ENCODE measurements at places on chromosomes 1 and 21. TPM values are rescaled to one million over a fixed set of nuclear protein-coding genes. Genes with fewer than 3 reads are reported as not detected.

PADI3 gene
- polyA plus RNA-seq: not detected

RABGGTB gene
- polyA plus RNA-seq: 12.4 TPM

MROH9 gene
- polyA plus RNA-seq: not detected

DNA sequence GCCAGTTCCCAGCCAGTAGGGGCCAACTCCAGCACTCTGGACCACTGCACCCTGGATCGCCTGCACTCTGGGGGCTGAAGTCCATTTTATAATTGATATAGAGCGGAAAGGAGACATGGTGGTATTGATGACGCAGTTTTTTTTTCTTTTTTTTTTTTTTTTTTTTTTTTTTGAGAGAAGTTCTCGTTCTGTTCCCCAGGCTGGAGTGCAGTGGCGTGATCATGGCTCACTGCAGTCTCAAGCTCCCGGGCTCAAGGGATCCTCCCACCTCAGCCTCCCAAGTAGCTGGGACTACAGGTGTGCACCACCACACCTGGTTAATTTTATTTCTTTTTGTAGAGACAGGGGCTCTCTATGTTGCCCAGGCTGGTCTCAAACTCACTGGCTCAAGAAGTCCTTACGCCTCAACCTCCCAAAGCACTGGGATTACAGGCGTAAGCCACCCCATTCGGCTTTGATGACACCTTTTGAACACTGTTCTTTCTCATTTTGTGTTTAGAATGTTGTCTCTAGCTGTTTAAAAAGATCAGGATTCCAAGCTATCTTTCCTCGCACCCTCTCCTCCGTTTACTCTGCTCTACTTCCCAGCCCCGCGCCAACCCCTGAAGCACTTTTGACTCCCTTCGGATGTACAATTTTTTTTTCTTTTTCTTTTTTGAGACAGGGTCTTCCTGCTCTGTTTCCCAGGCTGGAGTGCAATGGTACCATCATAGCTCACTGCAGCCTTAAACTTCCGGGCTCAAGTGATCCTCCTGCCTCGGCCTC lies 960 bp downstream of the MX2 start:
- H3K27me3 ChIP-seq: no peaks in the 10 kb centered on the region
- no peaks in the 10 kb centered on the region for H3K36me3 ChIP-seq
- peak overlapping the region; percentile 100 for H3K27ac ChIP-seq
- DNase-seq: no peak
- H3K4me3 ChIP-seq: peak overlapping the region; percentile 99
- H3K4me1 ChIP-seq: peaks cover 66% of the 10 kb centered on the region

DNA sequence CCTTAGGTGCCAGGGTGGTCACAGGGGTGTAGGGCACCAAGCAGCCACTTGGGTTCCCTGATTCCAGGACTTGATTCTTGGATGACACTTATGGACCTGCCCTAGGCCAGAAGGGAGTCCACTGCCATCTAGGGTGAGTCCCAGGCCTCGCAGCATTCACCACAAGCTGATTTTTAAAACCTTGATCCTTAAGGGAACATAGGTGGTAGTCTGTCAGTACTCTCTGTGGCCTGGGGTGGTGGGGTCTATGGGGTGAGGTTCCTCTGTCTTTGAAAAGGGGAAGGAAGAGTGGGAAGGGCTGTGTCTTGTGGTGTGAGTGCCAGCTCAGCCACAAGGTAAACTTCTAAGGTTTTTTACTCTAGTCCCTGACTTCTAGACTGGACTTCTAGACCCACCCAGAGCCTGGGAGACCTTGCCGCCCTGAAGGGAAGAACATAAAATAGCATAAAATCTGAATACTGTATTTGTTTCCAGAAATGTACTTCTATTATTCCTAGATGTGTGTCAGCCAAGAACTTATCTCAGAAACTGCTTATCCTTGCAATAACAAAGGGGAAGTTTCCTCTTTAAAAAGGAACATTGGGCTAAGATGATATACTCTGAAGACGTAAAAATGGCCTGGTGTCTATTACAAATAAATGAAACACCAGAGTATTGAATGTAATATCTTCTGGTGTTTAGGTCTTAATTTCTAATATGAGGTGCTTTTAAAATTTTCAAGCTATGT lies 757.3 kb downstream of the LTN1 start:
- H3K36me3 ChIP-seq: no peaks in the 10 kb centered on the region
- H3K4me3 ChIP-seq: no peak overlapping the region
- no peak for DNase-seq
- no peaks in the 10 kb centered on the region for H3K27me3 ChIP-seq

GRCh38 chr1:111218701-111219556 lies 8.6 kb upstream of the CHI3L2 start:
- H3K27ac ChIP-seq: peak overlapping the region; percentile 97
- peaks cover 90% of the 10 kb centered on the region for H3K4me1 ChIP-seq
- no peaks in the 10 kb centered on the region for H3K36me3 ChIP-seq

GRCh38 chr1:2000850-2001249 lies 2.7 kb downstream of the CFAP74 start:
- H3K36me3 ChIP-seq: no peaks in the 10 kb centered on the region
- no peak overlapping the region for H3K4me3 ChIP-seq
- DNase-seq: no peak
- no peak overlapping the region for H3K27ac ChIP-seq
- H3K27me3 ChIP-seq: peaks cover 44% of the 10 kb centered on the region

- no peaks in the 10 kb centered on the region for H3K27me3 ChIP-seq
- H3K4me1 ChIP-seq: no peaks in the 10 kb centered on the region
- DNase-seq: no peak
- H3K36me3 ChIP-seq: peaks cover 13% of the 10 kb centered on the region
Observed at GRCh38 chr1:175579956-175580750, 163.2 kb downstream of the TNR start.

CHD5 gene
- not detected for polyA plus RNA-seq

AGT gene
- not detected for polyA plus RNA-seq

- no peaks in the 10 kb centered on the region for H3K4me1 ChIP-seq
- no peak overlapping the region for H3K27ac ChIP-seq
- no peaks in the 10 kb centered on the region for H3K36me3 ChIP-seq
- no peak for DNase-seq
- no peak overlapping the region for H3K4me3 ChIP-seq
- H3K27me3 ChIP-seq: no peaks in the 10 kb centered on the region
Observed at GRCh38 chr21:30710499-30710898, 8.1 kb downstream of the KRTAP21-3 start.

C1orf226 gene
- polyA plus RNA-seq: not detected

ARHGAP30 gene
- polyA plus RNA-seq: 98.1 TPM

MROH7 gene
- not detected for polyA plus RNA-seq

C1orf141 gene
- not detected for polyA plus RNA-seq

DNA sequence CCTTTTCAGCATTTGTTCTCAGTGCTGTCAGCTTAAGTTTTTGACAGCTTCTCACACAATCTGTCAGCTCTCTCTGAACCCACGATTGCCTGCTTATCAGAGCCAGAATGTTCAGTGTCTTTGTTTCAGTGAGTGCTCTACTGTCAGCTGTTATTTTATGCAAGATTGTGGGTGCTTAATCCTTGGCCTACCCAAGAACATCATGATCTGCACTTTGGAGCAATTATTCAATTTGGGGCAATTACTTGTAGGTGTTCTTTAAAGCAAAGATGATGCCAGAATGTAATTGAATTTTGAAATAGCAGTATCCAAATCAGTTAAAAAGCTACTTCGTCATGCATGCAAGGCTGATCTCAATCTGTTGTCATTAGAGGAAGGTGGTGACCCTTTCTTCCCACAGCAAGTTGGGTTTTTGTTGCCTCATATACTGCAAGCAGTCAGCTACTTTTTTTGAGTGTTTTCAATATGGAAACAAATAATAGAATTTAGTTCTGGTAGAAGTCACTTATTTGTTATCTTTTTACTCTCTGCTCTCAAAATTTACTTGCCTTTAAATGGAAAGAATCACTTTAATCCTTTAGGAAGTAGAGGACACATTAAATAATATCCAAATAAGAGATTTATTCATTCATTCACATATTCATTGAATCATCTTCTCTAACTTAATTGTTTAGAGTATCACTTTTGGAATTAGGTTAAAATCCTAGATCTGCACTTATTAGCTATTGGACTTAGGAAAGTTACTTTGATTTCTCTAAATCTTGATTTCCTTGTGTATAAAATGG lies 253.5 kb upstream of the CACYBP start:
- no peaks in the 10 kb centered on the region for H3K27me3 ChIP-seq
- no peak overlapping the region for H3K4me3 ChIP-seq
- H3K4me1 ChIP-seq: peaks cover 22% of the 10 kb centered on the region
- peak overlapping the region; percentile 39 for H3K27ac ChIP-seq
- H3K36me3 ChIP-seq: no peaks in the 10 kb centered on the region
- DNase-seq: no peak

GRCh38 chr1:221150996-221151395 lies 271.8 kb downstream of the HLX start:
- peaks cover 14% of the 10 kb centered on the region for H3K27me3 ChIP-seq
- no peaks in the 10 kb centered on the region for H3K36me3 ChIP-seq
- H3K27ac ChIP-seq: no peak overlapping the region

SPRR2A gene
- polyA plus RNA-seq: not detected

DNA sequence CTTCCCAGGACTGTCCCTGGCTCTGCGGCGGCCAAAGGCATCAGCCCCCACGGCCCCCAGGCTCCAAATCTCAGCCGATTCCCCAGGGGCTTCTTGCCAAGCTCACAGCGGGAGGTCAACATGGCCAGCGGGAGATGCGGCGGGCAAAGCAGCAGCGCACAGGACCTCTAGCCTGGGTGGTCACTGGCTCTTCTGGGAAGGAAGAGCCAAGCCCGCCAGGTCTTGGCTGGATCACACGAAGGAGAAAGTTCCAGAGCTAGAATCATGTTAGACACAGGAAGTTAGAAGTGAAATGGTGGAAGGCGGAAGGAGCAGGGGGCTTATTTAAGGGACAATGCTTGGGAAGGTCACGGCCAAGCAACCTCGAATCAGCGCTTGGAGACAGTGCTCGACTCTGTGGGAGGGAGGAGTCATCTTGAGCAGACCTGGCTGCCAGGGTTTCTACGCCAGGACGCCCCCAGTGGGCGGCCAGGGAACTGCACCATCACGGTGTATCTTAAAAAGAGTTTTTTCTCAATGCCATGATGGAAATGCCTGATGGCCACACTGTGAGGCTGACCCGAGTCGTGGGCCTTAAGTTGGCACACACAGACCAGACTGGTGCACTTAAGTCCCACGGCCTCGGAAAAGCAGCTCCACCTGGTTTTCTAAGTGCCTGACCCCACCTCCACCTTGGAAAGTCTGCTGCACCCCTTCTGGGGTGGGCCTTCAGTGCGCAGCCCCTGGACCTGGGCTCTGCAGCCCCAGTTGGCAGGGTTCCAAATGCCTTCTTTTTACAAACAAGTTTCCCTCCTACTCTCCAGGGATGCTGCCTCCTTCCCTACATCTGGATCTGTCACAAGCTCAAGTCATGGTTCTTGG lies 29.3 kb downstream of the SLC66A1 start:
- H3K36me3 ChIP-seq: peaks cover 8% of the 10 kb centered on the region
- no peaks in the 10 kb centered on the region for H3K27me3 ChIP-seq
- H3K4me3 ChIP-seq: no peak overlapping the region
- DNase-seq: peak; percentile 54
- H3K4me1 ChIP-seq: peaks cover 8% of the 10 kb centered on the region
- no peak overlapping the region for H3K27ac ChIP-seq

- no peaks in the 10 kb centered on the region for H3K36me3 ChIP-seq
- H3K4me1 ChIP-seq: no peaks in the 10 kb centered on the region
- no peaks in the 10 kb centered on the region for H3K27me3 ChIP-seq
- H3K27ac ChIP-seq: no peak overlapping the region
- no peak overlapping the region for H3K4me3 ChIP-seq
Observed at GRCh38 chr21:45799765-45800338, 156.3 kb downstream of the PCBP3 start.

DNA sequence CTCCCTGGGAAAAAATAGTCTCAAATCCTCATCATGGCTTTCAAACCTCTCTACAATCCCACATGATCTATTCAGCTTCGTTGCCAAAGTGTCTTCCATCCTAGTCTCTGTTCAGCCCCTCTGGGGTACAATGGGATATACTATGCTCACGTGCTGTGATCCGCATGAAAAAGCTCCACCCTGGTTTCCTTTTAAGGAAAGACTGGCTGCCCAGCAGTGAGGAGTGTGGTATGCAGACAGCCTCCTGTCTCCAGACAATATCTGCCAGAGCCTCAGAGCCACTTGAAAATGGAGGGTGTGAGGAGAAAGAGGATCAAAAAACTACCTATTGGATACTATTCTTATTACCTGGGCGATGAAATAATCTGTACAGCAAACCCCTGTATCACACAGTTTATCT lies 194.5 kb downstream of the LHX8 start:
- H3K4me1 ChIP-seq: no peaks in the 10 kb centered on the region
- H3K27ac ChIP-seq: no peak overlapping the region
- H3K4me3 ChIP-seq: no peak overlapping the region
- H3K36me3 ChIP-seq: no peaks in the 10 kb centered on the region
- no peak for DNase-seq

GRCh38 chr1:111184663-111185062 lies 15.8 kb downstream of the DENND2D start:
- no peak overlapping the region for H3K27ac ChIP-seq
- H3K4me3 ChIP-seq: no peak overlapping the region
- peaks cover 53% of the 10 kb centered on the region for H3K4me1 ChIP-seq
- H3K36me3 ChIP-seq: peaks cover 26% of the 10 kb centered on the region

DNA sequence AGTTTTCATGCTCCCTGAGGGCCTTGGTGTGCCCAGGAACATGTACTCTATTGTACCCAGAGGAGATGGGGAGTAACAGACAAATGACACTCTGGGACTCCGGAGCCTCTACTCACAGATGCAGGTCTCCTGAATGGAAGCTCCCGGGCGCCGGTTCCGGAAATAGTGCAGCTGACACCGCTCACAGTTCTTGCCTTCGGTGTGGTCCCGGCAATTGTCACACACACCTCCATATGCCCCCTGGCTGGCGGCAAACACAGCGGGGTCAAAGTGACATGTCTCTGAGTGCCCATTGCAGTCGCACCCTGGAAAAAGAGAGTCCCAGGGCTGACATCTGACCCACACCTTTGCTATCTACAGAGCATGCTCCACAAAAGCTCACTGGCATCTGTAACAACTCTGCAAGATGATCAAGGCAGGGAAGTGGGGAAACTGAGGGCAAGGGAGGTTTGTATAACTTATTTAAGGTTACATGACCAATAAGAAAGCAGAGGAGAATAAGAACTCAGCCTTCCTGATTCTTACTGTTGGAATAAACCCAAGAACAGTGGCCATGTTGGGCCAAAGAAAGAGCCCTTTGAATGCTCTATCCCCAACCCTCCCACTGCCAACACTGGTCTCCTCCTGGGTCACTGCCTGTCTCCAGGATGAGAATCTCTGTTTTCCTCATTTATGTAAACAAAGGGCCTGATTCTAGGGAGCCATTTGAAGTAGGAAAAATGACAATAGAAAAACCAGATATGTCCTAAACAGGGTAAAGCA lies 22.4 kb downstream of the LAMB3 start:
- peaks cover 4% of the 10 kb centered on the region for H3K4me1 ChIP-seq
- peaks cover 29% of the 10 kb centered on the region for H3K27me3 ChIP-seq
- no peaks in the 10 kb centered on the region for H3K36me3 ChIP-seq
- H3K27ac ChIP-seq: no peak overlapping the region
- no peak for DNase-seq
- no peak overlapping the region for H3K4me3 ChIP-seq

GRCh38 chr1:159877695-159878444 lies 15.4 kb upstream of the VSIG8 start:
- peaks cover 7% of the 10 kb centered on the region for H3K36me3 ChIP-seq
- no peak for DNase-seq
- no peak overlapping the region for H3K4me3 ChIP-seq
- no peaks in the 10 kb centered on the region for H3K4me1 ChIP-seq
- H3K27ac ChIP-seq: no peak overlapping the region

GRCh38 chr1:226610671-226611070 lies 62.1 kb downstream of the STUM start:
- peaks cover 5% of the 10 kb centered on the region for H3K4me1 ChIP-seq
- H3K27ac ChIP-seq: no peak overlapping the region
- peaks cover 11% of the 10 kb centered on the region for H3K27me3 ChIP-seq
- H3K36me3 ChIP-seq: no peaks in the 10 kb centered on the region

- no peak overlapping the region for H3K27ac ChIP-seq
- no peak overlapping the region for H3K4me3 ChIP-seq
- peaks cover 50% of the 10 kb centered on the region for H3K27me3 ChIP-seq
- DNase-seq: no peak
Observed at GRCh38 chr1:26060832-26061574, 6.4 kb downstream of the TRIM63 start.

CAMK2N1 gene
- not detected for polyA plus RNA-seq

Data from naive B cell (primary cell).